Fibroblast of skin of left biceps (primary cell): ENCODE measurements at places on chromosomes 3 and 15.

- no peak for DNase-seq
These were observed 5.8 kb downstream of the RCCD1 start for GRCh38 chr15:90960298-90961091.

DNA sequence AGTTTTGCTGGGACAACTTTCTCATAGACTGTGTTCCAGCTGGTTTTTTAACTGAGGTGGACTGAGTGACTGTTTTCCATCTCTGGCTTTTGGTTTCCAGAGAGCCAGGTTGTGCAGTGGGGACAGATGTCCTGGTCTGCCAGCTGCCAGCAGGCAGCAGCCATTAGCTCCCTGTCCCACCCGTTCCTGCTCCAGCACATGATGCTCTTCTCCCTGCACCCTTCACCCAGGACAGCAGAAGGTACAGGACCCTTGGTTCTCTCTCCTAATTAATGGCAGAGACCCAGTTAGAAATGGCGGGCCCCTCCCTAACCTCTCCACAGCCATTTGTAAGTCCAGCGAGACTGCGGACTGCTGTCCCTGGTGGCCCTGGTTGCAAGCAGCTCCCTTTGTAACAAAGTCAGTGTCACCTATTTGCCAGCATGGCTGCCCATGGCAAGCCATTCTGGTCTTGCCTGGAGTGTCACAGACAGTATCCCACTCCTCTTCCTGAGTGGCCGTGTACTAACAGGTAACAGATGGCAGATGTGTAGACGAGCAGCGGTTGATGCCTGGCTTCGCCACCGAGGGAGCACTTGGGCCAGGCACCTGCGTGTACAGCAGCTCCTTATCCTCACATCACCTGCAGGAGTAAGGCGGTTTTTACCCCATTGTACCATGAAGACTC is 148.3 kb downstream of the DNAJB8 start:
- no peak for DNase-seq

DNA sequence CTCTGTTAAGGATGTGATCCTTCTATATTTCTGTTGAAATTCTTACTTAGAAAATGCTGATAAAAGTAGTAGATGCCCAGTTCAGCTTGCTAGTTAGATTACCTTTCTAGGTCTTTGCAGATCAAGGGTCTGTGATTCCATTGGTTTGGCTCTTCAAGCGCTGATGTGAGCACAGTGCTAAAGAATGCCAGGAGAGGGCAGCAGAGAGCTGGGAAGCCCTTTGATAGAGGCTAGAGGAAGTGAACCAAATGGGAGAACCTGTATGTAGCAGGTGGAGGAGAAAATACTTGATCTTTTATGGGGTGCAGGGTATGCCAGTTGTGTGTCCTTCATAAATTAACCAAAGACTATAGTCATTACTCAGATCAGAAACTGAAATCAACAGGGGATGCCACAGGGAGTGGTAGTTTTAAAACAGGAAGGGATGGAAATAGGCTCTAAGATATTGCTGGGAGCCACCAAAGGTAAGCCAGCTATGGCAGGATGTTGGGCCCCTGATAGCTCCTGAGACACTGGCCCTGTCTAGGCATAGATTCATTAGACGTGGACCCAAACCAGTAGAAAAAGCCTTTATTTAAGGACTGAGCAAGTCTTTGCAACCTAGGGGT is 677.4 kb downstream of the SQOR start:
- peak; percentile 28 for DNase-seq

GRCh38 chr15:35784745-35785144 is 238.8 kb upstream of the DPH6 start:
- no peak for DNase-seq

DNA sequence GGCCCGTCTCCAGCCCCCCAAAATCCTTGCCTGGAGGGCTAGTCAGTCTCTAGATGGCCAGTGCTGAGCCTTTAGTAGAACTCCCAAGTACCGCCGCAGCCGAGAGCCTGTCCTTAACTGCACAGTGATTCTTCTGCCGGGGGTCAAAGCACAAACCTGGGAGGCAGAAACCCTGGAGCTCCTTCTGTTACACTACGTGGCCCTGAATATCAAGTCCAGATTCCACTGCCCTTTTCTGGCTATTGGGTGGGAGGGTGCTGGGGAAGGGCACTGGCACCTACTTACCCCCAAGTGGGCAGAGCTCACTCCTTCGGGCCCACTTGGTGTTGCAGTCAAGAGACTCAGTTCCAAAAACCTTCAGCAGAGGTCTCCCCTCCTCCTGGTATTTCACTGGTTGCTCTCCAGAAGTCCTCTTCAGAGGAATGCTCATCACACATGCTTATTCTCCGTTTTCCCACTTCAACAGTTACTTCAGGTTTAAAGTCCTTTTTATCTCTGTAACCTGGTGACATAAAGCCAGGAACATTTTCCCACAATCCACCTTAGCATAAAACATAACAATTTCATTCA is 10.8 kb downstream of the PDHB start:
- no peak for DNase-seq

- DNase-seq: no peak
These were observed 295.2 kb downstream of the VGLL3 start for GRCh38 chr3:86695752-86696151.

- no peak for DNase-seq
These were observed 146.8 kb downstream of the TPRA1 start for GRCh38 chr3:127443581-127444375.

DNA sequence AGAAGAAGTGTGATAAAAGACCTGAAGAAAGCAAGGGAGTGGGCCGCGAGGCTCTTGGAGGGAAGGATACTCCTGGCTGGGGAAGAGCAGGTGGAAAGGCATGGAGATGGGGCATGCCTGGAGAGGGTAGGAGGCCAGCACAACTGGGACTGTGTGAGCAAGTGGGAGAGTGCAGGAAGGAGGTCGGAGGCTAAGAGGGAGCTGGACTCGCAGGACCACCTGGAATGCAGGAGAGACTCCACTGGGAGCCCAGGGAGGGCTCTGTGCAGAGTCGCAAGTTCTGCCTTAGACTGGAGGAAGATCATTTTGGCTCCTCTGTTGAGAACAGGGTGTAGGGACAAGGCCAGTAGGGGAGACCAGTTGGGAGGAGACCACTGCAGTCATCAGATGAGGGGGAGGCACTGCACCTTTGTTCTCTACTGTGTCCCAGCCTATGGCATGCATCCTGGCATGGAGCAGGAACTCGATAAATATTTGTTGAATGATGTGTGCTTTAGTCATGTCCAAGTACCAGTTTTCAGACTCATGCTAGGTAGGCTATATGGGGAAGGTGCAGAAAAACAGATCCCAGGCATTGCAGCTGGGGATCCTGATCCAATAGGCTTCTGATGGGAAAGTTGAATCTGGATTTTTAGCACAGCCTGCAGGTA is 13.7 kb downstream of the FAM107A start:
- no peak for DNase-seq

DNA sequence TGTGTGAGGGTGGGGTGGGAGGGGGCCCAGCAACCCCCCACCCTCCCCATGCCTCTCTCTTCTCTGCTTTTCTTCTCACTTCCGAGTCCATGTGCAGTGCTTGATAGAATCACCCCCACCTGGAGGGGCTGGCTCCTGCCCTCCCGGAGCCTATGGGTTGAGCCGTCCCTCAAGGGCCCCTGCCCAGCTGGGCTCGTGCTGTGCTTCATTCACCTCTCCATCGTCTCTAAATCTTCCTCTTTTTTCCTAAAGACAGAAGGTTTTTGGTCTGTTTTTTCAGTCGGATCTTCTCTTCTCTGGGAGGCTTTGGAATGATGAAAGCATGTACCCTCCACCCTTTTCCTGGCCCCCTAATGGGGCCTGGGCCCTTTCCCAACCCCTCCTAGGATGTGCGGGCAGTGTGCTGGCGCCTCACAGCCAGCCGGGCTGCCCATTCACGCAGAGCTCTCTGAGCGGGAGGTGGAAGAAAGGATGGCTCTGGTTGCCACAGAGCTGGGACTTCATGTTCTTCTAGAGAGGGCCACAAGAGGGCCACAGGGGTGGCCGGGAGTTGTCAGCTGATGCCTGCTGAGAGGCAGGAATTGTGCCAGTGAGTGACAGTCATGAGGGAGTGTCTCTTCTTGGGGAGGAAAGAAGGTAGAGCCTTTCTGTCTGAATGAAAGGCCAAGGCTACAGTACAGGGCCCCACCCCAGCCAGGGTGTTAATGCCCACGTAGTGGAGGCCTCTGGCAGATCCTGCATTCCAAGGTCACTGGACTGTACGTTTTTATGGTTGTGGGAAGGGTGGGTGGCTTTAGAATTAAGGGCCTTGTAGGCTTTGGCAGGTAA is 8.1 kb downstream of the FAM131A start:
- DNase-seq: no peak

DNA sequence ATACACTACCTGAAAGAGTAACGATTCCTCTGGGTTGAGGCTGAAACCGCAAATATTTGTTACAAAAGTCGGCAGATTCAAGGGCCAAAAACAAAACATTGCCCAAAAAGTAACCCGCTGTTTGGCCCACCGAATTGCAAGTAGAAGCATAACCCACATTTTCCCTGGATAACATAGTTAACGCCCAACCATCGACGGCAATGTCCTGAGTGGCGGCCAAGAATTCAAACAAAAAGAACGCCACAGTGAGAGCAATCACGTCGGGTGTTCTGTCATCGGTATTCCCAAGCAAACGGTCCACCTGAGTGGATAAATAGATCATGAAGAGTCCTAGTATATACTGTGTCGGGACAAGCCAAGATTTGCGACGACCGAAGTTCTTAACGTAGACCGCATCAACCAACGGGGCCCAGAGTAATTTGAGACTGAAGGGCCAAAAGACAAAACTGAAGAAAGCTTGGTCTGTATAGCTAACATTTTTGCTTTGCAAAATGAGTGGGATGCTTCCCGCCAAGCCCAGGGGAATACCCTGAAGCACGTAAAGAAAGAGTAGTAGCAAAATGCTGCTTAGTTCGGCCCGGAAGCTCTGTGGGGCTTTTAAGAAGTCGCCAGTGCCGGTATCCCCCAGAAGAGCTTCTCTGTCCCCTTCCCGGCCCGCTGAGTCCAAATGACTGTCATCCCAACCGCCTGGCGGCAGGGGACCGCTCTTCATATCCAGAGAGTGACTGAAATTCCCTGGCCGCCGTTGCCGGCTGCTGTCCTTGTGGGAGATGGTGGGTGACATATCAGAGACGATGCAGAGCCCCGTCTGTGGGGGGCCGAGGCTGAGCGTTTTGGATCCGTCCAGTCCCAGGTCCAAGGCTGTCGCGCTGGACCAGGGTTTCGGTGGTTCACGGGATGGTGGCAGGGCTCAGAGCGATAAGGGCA is 750 bp downstream of the SLC33A1 start:
- DNase-seq: no peak

DNA sequence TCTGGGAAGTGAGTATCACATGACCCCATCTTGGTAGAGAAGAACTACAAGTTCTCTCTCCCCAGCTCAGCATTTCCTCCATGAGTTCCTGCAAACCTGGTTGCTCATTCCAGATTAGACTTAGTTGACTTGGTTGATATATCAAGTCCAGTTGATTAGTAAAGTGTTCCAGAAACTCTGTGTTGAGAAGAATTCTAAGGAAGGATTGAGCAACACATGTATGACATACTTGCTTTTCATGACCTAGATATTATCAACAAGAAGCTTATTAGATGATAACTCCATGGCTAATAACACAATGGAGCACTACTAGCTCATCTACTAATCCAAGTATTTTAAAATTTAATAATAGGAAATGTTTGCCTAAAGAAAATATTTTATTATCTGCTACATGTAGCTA is 6.4 kb upstream of the EID1 start:
- no peak for DNase-seq

GRCh38 chr3:69090021-69090420 is 5.3 kb downstream of the ARL6IP5 start:
- peak; percentile 53 for DNase-seq

DNA sequence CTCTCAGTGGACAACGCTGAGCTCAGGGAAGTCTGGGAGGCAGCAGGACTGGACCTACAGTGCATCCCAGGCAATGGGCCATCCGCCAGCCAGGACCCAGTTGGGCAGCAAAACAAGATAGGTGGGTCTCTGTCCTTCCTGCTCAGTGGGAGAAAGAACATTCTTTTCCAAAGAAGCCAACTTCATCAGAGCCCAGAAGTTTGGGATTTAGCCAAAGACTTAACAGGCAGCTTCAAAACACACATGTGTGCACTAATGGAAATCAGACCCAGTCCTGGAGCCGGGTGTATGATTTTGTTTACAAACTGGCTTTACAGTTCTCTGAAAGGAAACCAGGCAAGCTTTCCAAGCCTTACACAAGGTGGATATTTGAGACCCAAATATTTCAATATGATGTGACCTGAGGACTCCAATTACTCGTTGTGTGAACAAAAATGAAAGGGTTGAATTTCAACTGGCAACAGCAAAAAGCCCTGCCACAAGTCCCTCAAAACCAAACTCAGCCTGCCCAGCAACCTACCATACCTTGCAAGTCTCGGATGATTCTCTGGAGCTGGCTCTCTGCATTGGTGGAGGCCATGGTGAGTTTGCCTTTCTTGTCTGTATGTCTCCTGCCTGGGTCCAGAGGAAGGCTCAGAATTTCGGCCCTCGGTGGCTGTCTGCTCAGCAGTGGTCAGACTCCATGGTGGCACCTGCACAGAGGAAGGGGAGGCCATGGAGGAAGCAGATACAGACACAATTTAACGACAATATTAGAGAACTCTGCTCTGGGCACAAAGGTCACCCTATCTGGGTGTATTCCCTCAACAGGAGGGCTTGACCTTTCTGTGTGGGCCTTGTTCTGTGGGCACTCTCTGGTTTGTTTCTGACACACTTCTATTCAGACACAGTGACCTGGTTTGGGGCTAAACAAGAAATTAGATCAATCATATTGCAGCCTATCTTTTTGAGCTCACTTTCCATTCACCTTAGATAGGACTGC is 11.0 kb downstream of the FYCO1 start:
- DNase-seq: peak; percentile 61

DNA sequence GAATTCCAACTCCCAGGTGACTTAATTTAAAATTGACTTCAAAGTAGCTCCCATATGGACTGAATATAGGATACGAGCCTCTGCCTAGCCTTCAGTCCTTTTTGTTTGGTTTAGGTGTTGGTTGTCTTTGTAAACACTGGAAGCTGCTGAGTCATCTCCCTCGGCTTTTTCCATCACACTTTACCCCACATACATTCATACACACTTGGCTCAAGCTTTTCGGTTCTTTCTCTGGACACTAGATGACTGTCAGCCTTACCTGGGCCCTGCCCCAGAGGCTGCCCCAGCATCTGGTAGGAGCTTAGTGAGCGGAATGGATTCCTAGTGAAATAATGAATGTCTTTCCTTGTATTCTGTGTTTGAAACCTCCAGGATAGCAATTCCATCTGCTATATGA is 201.5 kb upstream of the IL12A start:
- no peak for DNase-seq

DNA sequence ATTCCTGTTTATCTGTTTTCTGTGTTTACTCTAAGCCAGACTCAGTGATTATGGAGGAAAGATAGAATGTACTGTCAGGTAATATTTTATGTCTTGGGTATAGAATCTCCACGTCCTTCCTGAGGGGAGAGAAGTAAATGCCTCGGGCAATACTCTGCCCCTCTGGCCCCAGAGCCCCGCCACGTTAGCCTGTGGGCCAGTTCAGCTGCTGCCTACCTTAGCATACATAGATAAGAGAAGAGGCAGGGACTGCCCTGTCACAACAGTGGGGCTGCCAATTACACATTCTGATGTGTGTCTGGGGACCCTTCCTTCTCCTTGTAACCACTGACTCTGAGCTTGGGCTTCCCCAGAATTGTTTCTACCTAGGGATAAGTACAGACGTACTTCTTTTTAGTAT is 347.7 kb upstream of the ATP11B start:
- no peak for DNase-seq

GRCh38 chr3:143668924-143669790 is 179.1 kb downstream of the SLC9A9 start:
- DNase-seq: no peak
